ENCODE measurements at places on chromosomes 1 and 21.

GRCh38 chr21:28337315-28337714, 655.4 kb downstream of the LTN1 start:
- DNase-seq = no peak

- no peak for DNase-seq
These were observed 317.0 kb downstream of the USP25 start for GRCh38 chr21:16046656-16047330.

- DNase-seq = peak; percentile 68
These were observed 45.1 kb downstream of the SLC2A1 start for GRCh38 chr1:42913426-42914091.

- DNase-seq = no peak
These were observed 25.6 kb downstream of the DIRAS3 start for GRCh38 chr1:68024635-68025338.

GRCh38 chr1:59081181-59081580, 215.7 kb upstream of the FGGY start:
- no peak for DNase-seq

GRCh38 chr21:34544032-34544496, 32.1 kb upstream of the KCNE1 start:
- peak; percentile 88 for DNase-seq
